ENCODE measurements at places on chromosomes 16 and 17. TPM values are rescaled to one million over a fixed set of nuclear protein-coding genes. Genes with fewer than 3 reads are reported as not detected.

- H3K27me3 ChIP-seq = peaks cover 24% of the 10 kb centered on the region
- H3K36me3 ChIP-seq = no peaks in the 10 kb centered on the region
- peaks cover 38% of the 10 kb centered on the region for H3K4me1 ChIP-seq
- H3K27ac ChIP-seq = no peak overlapping the region
These were observed 9.9 kb downstream of the RARA start for GRCh38 chr17:40318830-40319391.

GRCh38 chr17:4165301-4166010, 22.5 kb downstream of the CYB5D2 start:
- H3K4me3 ChIP-seq = no peak overlapping the region
- H3K4me1 ChIP-seq = peaks cover 2% of the 10 kb centered on the region
- H3K27ac ChIP-seq = no peak overlapping the region
- peaks cover 15% of the 10 kb centered on the region for H3K36me3 ChIP-seq
- DNase-seq = no peak

DNA sequence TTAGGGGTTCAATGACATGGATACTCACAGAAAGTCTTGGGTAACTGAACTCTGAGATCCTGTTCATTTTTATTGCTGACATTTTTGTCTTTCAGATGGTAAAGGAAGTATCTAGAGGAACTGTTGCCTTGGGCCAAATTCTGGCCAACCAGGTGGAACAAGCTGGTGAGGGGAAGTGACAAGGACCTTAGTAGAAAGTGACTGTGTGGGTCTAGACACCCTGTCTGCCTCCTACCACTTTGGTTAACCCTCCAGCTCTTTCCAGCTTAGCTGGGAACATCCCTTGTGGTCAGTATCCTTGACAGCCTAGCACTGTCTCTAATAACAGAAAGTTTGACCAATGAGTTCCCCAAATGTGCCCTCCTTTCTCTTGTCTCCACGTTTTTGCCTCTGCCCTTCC, 28.8 kb upstream of the PRKCB start:
- no peak for DNase-seq
- no peak overlapping the region for H3K4me3 ChIP-seq
- H3K36me3 ChIP-seq = no peaks in the 10 kb centered on the region
- no peak overlapping the region for H3K27ac ChIP-seq
- no peaks in the 10 kb centered on the region for H3K4me1 ChIP-seq

Gene TBC1D3C
- total RNA-seq = not detected

Gene WFIKKN1
- total RNA-seq = 10.2 TPM

Measured in H1 (cell line).